ENCODE measurements at places on chromosomes 11 and 22. TPM values are rescaled to one million over a fixed set of nuclear protein-coding genes. Genes with fewer than 3 reads are reported as not detected.
A peak's percentile ranks its signal among the peaks of the same experiment; 100 is the strongest.

DNA sequence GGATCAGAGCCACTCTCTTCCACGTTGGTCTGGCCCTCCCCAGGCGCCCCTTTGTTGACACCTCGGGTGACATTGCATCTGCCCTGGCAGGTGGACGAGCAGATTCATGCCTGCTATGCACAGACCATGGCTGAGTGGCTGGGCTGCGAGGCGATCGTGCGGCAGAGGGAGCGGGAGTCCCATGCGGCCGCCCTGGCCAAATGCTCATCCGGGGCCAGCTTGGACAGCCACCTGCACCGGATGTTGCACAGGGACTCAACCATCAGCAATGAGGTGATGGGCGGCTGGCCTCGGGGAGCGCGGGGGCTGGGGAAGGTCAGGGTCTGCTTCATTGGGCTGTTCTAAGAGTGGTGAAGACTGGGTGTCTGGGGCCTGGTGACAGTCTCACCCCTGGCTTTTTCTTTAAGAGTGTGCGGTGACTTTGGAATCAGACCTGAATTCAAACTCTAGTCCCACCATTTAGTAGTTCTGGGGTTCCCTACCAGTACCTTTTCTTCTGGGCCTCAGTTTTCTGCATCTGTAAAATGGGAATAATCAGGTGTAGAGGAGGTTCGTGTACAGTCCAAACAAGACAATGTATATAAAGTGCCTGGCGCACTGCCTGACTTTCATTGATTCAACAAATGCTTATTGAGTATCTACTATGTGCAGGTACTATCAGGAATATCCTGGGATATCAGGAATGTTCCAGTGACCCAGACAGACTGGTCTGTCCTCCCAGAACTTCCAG lies 53.0 kb downstream of the LHFPL7 start:
- DNase-seq: peak; percentile 3

The ANO1 gene
- not detected for total RNA-seq

DNA sequence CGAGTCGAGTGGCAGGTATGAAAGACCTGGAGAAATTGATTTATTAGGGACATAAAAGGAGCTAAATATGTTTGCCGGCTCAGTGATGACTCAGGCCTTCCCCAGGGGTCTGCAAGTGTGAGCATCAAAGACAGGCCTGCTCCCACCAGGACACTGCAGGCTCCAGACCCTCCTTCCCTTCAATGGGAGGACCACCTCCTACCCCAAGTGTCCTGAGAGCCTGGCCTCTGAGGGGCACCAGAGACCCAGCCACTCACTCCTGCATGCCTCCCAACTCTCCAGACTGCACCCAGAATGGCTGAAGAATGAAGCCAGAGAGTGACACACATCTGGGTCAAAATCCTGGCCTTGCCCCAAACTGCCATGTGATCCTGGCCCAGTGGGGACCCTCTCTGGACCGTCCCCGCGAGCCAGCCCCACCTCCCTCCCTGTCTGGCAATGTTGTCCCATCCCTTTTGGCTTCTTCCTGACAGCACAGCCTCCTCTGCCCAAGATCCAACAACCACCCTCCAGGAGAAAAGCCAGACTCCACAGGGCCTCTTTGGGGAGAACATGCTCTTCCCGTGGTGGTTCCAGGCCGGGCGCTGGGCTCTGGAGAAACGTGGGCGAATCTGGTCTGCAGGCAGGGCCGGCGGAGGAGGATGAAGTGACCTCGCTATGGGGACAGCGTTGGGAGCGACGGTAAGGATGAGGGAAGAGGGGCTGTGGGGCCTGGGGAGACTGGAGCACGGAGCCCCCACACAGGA lies 36.2 kb downstream of the CYTH4 start:
- DNase-seq: no peak

The NCF4 gene
- total RNA-seq: not detected

DNA sequence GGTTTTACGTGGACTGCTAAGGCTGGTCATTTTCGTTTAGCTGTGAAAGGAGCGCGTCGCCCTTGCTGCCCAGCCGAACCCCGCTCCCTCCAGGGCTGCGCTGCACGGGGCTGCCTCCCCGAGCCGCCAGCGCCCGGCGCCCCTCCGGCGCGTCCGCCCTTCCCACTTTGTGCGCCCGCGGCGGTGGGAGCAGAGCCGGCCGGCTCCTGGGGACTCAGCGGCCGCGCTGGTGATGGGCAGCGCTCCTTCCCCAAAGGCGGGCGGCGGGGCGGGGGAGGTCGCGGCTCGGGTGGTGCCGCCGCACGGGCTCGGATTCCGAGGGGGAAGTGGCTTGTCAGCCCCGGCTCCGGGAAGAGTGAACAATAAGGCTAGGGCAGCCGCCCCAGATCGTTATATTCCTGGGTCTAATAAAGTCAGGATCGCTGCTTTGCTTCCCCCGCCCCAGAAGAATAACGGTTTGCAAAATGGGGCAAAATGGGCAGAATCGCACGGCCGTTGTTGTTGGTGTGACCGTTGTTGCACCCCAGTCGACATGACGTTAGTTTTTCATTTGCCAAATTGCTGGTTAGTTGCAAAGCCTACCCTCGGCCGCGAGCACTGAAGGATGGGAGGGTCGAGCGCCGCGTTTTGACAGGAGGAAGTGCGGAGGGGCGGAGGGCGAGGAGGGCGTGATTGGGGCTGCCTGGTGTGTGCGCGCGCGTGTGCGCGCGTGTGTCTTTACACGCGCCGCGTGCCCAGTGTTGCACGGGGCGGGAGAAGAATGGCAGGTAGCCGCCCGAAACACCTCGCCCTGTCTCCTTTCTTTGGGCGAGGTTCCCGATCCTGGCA lies 745 bp downstream of the NCAM1 start:
- no peak for DNase-seq

The CSRP3 gene
- total RNA-seq: not detected

GRCh38 chr11:77203901-77204753 lies 76.1 kb downstream of the MYO7A start:
- DNase-seq: no peak

- DNase-seq: peak; percentile 68
These were observed 328.3 kb downstream of the TBC1D22A start for GRCh38 chr22:47090591-47091245.

Measured in fibroblast of villous mesenchyme (primary cell).